Frontal cortex (tissue), 4 donors: ENCODE measurements at places on chromosomes 5 and 9.

- DNase-seq: no peak
Observed at GRCh38 chr9:107755246-107755645, 265.7 kb upstream of the KLF4 start.

- DNase-seq: no peak
Observed at GRCh38 chr5:91257301-91257700, 125.8 kb downstream of the ARRDC3 start.

GRCh38 chr5:160835818-160836528 lies 16.0 kb downstream of the ATP10B start:
- no peak for DNase-seq

DNA sequence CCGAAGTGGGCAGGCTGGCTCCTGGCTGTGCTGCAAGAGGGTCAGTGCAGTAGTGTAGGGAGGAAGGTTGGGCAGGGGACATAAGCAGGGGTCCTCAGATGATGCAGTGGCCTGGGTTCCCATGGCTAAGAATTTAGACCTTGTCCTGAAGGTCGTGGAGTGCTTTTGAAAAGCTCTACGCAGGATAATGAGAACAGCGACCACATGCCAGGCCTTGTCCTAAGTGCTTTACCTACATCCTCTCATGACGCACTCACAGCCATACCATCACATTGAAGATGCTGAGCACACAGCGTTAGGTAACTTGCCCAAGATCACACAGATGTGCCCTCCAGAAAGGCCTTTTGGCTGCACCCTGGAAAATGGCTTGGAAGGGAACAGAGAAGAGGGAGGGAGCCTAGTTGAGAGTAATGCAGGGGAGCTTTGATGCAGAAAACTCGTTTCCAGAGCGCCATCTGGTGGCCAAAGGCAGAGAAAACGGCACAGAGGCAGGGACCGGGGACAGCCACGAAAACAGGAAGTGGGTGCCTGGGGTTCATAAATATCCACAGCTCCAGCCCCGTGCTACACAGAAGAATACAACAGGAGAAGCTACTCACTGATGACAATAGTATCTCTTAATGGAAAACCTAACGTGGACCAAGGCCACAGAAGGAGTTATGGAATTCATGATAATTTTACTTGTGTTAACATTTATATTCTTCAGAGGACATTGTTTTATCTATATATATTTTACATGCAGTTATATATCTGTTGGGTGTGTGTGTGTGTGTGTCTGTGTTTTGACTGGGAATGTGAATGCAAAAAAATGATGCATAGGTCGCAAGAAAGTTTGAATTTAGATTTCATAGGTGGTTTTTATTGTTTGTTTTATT lies 2.7 kb upstream of the PCDH12 start:
- peak; percentile 81 for DNase-seq

DNA sequence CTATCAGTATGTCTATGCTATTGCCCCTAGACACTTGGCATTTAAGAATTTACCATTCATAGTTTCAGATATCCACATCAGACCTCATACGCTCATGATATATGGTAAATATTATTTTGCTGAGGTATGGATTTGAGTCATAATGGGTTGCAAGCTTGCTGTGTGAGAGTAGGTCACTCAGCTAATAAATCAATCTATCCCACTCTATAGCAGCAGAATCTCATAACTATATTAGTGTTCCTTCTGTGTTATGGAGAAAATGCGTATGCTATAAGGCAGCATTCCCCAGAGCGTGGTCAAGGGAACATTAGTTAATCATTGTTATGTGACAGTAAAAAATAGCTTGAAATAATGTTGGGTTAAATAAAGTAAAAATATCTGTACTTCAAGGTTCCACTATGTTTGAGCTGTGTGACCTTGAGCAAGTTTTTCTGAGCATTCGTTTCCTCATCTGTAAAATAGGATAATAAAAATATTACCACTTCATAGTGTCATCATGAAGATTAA lies 7.7 kb downstream of the TRIM32 start:
- no peak for DNase-seq

GRCh38 chr9:99885747-99886146 lies 20.7 kb upstream of the STX17 start:
- DNase-seq: no peak

- no peak for DNase-seq
Observed at GRCh38 chr9:114666401-114666800, 8.8 kb upstream of the TEX53 start.

DNA sequence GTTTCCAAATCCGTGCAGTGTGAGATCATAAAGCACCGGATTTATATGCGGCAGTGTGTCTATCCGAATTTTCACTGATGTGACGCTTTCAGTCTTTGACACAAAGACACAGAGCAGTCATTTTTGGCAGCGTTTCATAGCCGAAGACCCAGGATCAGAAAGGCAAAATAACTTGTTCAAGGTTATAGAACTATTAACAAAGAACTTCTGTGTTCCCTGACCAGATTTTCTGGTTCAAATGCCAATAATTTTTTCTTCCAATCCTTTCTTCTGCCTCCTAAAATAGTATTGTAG lies 1.1 kb upstream of the MARCHF11 start:
- DNase-seq: no peak

DNA sequence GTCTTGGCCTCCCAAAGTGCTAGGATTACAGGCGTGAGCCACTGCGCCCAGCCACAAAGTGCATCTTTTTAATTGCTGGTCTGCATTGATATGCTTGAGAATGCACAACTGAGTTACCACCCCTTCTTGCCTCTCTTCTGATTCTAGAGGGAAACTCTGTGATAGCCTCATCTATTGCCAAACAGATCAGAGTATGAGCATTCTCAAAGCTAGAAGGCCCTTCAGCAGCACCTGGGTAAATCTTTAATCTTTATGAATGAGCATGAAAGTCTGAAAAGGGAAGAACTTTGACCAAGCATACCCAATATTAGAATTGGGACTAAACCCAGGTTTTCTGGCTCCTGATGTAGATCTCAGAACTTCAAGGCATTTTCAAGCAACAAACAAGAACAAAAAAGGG lies 298.3 kb upstream of the TNC start:
- no peak for DNase-seq

GRCh38 chr5:155091768-155092717 lies 78.5 kb downstream of the KIF4B start:
- DNase-seq: no peak

DNA sequence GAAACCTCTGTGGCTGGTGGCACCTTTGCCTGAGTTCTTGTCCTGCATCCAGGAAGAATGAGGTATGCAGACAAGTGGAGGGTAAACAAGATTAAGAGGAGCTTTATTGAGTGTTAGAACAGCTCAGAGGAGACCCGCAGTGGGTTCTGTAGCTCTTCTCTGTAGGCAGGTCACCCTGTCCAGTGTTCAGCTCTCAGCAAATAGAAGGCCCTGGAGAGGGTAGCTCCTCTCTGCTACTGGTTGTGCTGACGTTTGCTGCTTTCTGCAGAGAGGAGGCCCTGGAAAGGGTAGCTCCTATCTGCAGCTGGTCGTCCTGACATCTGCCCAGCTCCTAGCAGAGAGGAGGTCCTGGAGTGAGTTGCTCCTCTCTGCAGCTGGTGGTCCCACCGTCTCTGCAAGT lies 96.8 kb upstream of the CCDC112 start:
- DNase-seq: no peak

GRCh38 chr5:3656803-3657202 lies 61.2 kb downstream of the IRX1 start:
- DNase-seq: no peak

GRCh38 chr9:88092797-88093331 lies 45.4 kb downstream of the SPATA31C2 start:
- DNase-seq: no peak

GRCh38 chr5:1564182-1564748 lies 40.5 kb upstream of the LPCAT1 start:
- DNase-seq: no peak

- DNase-seq: no peak
Observed at GRCh38 chr9:107624234-107624948, 134.8 kb upstream of the KLF4 start.

DNA sequence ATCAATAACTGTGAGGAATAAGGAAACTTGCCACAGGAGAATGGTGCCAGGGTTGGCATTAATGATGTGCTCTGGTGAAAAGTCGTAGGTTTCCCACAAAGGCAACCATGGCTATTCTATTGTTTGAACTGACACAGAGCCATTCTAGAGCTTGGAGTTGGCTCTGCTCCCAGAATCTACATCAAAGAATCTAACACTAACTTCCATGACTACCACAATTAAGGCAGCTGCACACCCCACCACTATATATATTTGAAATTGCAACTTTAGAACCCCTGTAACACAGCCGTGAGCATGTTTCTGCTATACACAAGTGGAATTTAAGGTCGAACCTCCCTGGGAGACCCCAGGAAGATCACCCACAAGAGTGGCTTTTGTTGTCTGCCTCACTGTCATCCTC lies 89.7 kb upstream of the CCDC152 start:
- no peak for DNase-seq

- DNase-seq: no peak
Observed at GRCh38 chr9:89340332-89340731, 22.0 kb downstream of the SECISBP2 start.

DNA sequence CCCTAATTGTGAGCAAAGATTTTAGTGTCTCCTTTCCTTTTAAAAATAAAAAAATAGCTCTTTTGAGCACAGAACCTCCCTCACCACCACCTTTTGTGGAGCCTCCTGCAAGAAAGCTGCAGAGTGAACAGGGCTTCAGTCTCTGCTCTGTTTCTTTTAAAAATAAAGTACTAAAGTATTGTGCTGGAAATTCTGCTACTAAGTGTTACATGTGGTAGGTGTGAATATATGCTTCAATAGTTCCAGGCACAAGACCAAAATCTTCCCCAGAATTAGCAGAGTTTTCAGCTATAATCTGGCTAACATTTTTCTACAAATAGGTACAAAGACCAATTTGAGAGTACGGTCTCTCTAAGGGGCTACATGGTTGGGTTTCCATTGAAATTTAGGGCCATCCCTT lies 40.3 kb upstream of the NFIB start:
- no peak for DNase-seq

- no peak for DNase-seq
Observed at GRCh38 chr9:38332625-38333024, 59.9 kb upstream of the ALDH1B1 start.

GRCh38 chr9:80811656-80812055 lies 877.7 kb downstream of the TLE1 start:
- no peak for DNase-seq

DNA sequence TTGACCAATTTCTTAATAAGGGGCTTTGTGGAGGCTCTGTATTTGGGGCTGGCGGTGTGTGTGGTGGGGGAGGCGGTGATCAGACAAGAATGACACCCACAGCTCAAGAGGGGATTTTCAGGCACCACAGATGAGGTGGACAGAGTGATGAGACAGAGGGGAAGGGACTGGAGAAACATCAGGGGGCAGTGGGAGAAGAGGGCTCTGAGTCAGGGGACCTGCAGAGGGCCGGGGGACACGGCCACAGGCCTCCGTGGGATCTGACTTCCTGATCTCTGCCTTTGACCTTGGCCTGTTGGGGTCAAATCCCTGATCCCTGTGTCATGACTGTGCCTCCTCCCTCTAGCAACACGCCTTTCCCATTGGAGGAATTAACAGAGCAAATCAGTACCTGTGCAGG lies 197.7 kb downstream of the C9orf50 start:
- no peak for DNase-seq

- no peak for DNase-seq
Observed at GRCh38 chr9:87889882-87890252, 7.2 kb downstream of the SPATA31E1 start.

DNA sequence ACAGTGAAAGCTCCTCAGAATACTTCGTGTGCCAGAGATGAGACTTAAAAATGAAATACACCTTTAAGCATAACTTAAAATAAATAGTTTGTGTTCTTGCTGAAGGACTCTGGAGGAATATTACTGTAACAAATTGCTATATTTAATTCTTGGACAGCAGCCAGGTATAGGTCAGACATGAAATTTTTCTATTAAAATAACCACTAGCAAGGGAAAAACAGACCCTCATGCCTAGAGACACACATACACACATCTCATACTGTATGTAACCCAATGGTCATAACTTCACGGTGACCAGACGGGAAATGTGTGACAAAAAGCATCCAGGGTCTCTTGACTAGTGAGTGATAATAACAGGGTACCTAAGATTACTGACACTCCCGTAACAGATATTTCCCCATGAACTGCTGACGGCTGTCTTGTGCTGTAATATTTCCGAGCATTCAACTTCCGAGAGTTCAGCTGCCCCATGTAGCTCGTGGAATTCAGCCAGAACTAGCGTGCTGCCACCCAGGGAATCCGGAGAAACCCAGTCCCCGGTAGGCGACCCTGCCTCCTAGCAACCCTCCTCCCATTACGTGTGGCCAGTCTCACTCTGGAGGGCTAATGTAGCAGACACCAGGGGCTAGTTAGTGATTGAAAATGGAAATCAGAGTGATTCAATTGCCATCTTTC lies 2295.1 kb upstream of the WWC1 start:
- DNase-seq: no peak

DNA sequence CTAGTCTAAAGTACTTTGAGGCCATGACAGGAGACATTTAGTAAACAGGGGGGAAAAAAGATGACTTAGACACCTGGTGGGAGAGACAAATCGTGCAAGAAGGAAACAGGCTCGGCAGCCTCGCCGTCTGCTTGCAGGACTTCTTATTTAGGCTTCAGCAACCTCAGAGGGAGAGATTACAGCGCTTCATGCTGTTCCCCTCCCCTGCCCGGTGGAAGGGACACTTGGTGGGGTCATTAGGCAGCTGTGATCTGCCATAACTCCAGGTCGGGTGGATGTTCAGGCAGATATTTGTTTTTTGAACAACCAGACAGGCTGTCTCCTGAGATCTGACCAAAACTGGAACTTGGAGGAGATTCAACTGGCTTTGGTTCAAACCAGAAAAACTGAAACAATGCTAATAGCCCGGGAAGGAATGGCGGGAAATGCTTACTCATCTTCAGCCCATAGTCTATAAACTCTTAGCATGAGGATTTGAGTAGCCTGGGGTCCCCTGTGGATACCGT lies 38.1 kb upstream of the CD180 start:
- DNase-seq: peak; percentile 14

- no peak for DNase-seq
Observed at GRCh38 chr9:127393645-127394044, 3.3 kb upstream of the SLC2A8 start.

DNA sequence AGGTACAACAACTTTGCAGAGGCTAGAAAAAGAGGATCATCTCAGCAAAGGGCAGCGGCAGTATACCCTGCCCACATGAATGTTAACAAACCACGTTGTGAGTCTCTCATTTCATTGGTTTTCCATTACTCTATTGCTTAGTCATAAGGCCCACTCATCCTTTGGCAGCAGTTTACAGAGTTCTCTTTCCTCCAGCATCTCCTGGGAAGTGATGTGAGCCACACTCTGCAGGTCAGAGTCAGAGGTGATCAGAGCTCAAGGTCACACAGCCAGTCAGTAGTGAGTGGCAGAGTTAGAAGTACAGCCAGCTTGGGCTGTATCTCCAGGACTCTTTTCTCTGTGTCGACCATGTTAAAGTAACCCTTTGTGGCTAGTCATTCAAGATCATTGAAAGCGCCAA lies 599.6 kb upstream of the GRAMD2B start:
- no peak for DNase-seq

DNA sequence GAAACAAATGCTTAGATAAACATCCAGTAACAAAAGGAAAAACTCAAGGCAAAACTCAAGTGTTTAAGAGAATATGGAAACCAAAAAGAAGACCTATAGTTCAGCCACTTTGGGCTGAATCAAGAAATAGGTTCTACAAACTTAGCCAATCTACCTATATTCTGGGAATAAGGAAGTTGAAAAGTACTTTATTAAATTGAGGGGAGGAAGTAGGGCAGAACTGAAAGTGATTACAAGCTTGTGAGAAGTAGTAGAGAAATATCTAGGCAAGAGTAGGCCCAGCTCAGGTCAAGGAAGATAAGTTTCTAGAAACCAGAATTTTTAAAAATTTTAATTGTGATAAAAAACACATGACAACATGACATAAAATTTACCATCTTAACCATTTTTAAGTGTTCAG lies 384.8 kb upstream of the PCSK5 start:
- DNase-seq: no peak
